ENCODE measurements at places on chromosomes 2 and 18.

DNA sequence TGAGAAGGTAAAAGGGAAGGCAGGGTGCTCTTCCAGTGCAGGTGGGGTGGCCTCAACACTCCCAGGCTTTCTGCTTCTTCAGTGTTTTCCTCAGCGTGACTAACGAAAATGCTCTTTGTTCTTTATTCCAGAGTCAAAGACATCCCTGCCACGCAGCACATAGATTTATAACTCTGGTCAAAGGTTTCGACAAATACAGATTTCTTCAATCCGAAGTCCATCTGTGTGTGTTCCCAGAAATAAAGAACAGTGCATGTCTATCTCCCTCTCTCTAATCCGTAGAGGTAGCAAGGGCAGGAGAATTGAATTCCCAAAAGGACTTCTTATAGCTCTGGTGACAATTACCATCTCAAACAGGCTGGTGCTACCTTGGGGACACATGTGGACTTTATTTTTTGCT, 26.4 kb upstream of the TDRD15 start:
- no peak for DNase-seq

- DNase-seq, result no peak
Observed at GRCh38 chr2:168030862-168031624, 216.4 kb downstream of the STK39 start.

GRCh38 chr18:906416-907114, 1.9 kb downstream of the ADCYAP1 start:
- DNase-seq, result peak; percentile 96

DNA sequence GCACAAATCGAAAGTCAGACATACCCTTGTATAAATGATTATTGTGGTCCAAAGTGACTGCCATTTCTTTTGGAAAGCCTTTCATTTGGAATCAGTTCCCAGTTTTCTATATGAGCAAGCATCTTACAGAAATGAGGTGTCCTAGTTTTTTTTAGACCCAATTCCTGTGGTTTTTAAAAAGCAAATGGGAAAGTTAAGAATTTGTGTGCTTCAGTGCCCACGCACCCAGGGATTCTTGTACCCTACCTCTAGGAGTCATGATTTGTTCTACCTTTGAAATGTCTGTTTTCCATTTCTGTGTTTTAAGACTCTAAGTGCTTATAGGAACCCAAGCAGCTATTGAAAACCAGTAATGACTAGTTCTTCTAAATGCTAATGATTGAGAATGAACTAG, 218.1 kb downstream of the CAMKMT start:
- DNase-seq, result no peak

- DNase-seq, result no peak
Observed at GRCh38 chr2:238313991-238314350, 6.3 kb upstream of the TRAF3IP1 start.

DNA sequence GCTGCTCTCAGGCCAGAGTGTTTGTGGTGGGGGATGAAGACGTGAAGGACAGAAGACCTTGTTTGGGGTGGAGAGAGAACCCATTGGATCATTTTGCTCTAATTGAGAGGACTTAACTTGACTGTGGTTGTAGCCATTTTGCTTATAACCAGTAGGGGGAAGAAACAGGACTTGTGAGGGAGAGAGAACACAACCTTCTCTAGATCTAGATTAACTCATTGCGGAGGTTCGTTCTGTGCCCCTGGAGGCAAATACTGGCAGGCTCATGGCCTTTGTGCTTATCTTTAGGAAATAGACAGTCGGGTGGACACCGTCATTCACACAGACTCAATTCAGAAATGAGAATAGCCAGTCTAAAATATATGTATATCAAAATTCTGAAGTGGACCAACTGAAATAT, 147.0 kb upstream of the LHCGR start:
- DNase-seq, result no peak

DNA sequence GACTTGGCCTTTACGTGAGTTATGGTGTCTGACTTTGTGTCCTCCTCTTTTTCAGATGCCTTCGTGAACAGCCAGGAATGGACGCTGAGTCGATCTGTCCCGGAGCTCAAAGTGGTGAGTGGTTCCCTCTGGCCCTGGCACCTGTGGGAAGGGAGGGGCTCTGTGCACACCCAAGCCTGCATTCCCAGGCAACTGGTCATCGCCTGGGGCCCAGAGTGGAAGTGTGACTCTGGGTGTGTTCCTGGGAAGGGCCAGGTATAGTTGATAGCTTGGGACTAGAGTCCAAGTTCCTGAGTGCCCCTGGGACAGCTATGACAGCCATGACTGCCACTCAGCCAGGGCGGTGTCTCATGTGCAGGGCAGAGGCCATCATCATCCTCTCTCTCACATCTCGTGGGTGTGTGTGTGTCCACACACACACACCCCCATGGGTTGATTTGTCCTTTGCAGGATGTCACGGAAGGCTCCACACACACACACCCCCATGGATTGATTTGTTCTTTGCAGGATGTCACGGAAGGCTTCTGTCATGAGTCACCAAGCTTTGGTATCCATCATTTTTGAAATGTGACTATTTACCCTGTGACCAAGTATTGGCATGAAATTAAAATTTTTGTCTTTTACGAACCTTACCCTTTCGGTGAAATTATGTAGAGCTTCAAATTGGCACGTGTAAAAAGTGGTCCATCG, 215.4 kb downstream of the AGAP1 start:
- no peak for DNase-seq
